ENCODE measurements at places on chromosomes 5 and 9. TPM values are rescaled to one million over a fixed set of nuclear protein-coding genes. Genes with fewer than 3 reads are reported as not detected.

DNA sequence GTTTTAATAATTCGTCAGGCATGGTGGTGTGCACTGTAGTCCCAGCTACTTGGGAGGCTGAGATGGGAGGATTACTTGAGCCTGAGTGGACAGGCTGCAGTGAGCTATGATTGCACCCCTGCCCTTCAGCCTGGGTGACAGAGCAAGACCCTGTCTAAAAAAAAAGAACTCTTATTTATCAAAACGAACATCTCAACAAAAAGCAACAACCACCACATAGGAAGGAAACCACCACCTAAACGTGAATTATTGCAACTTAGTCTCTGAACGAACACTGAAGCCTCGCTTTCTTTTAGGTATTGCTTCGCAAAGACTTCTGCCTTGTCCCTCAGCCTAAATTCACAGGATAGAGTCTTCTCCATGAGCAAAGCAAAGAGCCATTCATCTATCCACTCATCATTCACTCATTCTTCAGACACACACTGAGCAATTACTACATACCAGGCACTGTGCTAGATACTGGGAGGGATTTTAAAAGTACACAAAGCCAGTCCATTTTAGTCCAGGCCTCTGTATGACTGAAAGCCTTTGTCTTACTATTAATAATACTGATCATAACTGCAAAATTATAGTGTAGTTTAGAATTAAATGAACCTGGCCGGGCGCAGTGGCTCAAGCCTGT lies 57.4 kb downstream of the THBS4 start:
- no peaks in the 10 kb centered on the region for H3K4me1 ChIP-seq
- no peak overlapping the region for H3K4me3 ChIP-seq
- no peak overlapping the region for H3K27ac ChIP-seq
- H3K27me3 ChIP-seq, result no peaks in the 10 kb centered on the region

The DIRAS2 gene
- not detected for total RNA-seq

The PGM5 gene
- not detected for total RNA-seq

DNA sequence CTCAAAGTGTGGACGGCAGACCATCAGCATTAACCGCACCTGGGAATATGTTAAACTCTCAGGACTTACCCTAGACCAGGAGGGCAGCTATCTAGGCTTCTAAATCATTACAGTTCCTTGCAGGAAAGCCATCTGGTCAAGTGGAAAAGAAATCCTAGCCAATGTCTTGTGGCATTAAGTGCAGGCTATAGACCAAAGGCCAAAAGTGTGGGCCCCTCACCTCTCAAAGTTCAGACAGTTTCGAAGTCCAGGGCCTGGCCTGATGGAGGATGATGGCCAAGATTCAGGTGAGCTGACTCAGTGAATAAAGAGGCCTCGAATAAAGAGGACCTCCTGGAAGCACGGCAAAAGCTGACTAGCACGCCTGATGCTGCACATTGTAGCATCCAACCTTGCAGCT lies 24.0 kb upstream of the PTPN3 start:
- H3K4me1 ChIP-seq, result peaks cover 44% of the 10 kb centered on the region
- no peaks in the 10 kb centered on the region for H3K36me3 ChIP-seq
- H3K4me3 ChIP-seq, result no peak overlapping the region
- no peaks in the 10 kb centered on the region for H3K27me3 ChIP-seq

The CCL19 gene
- total RNA-seq, result not detected

DNA sequence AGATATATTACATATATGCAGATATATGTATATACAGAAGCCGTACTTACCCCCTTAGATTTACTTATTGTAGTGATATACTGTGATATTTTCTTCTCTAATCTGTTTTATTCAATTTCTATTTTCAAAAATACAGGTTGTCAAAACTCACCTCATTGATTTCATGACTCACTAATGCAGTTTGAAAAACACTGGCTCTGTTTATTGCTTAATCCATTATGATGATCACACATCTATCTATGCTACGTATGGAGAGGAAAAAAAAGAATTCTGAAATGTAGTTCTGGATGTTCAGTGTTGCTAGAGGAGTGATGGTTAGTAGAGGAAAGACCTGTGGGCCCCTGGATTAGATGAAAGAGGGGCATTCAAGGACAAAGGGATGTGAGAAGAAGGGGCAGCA lies 121.0 kb upstream of the RPS23 start:
- no peaks in the 10 kb centered on the region for H3K36me3 ChIP-seq
- H3K27ac ChIP-seq, result no peak overlapping the region
- H3K4me1 ChIP-seq, result peaks cover 14% of the 10 kb centered on the region
- H3K27me3 ChIP-seq, result no peaks in the 10 kb centered on the region

The IL33 gene
- total RNA-seq, result not detected

DNA sequence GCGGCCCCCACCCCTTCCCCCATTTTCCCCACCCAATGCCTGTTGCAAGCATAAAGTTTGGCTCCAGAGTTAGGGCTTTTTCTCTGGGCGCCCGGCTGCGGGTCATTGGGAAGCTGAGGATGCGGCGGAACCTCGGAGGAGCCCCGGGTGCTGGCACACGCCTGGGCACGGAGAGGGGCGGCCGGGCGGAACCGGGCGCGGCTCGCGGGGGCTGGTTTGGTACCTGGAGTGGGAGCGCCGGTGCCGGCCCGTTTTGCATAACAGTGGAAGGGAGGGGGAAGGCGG lies 1.2 kb downstream of the PPARGC1B start:
- no peaks in the 10 kb centered on the region for H3K27me3 ChIP-seq
- no peak for DNase-seq
- H3K4me1 ChIP-seq, result peaks cover 15% of the 10 kb centered on the region
- H3K4me3 ChIP-seq, result peak overlapping the region; percentile 94

DNA sequence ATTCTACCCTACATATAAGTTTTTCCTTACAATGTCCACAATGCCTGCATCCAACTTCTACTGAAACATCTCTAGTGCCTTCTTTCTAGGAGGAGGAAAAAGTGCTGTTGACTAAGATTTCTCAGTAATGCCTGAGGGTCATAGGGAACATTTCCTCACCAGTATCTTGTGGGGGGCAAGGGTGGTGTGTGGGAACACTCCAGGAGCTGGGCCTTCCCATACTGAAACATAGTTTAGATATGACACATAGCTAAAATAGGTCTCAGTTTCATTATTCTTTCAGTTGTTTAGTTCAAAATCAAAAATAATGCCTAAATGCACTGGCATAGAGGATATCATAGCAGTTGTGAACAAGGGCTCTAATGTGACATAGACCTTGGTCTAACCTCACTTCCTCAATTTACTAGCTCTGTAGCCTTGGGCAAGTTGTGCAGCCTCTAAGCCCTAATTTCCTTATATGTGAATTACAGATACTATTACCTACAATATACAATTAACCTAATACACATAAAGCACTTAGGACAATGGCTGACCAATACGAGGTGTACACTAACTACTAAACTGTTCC lies 66.1 kb downstream of the HAPLN1 start:
- H3K4me1 ChIP-seq, result no peaks in the 10 kb centered on the region
- no peak overlapping the region for H3K4me3 ChIP-seq
- no peaks in the 10 kb centered on the region for H3K27me3 ChIP-seq
- DNase-seq, result no peak
- no peak overlapping the region for H3K27ac ChIP-seq
- H3K36me3 ChIP-seq, result no peaks in the 10 kb centered on the region
